Naive thymus-derived CD4-positive, alpha-beta T cell (primary cell): ENCODE measurements at places on chromosomes 5 and 9.

DNA sequence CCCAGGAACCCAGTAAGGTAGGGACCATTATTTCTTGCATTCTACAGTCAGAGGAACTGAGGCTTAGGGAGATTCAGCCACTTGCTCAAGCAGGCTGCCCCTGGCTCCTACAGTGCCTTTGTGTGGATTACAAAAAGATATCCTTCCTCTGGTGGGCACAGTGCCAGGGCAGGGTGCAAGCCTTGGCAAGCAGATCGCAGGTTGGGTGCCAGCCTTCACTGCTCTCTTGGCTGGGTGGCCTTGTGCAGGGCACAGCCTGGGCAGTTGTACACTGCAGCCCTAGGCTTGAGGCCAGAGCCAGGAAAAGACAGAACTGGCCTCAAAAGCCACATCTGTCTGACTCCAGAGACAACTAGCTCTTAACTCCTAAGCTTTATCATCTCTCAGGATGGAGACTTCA, 15.0 kb downstream of the DOCK2 start:
- DNase-seq, result no peak

- no peak for DNase-seq
These were observed 1280.2 kb upstream of the C9orf72 start for GRCh38 chr9:28853477-28853876.

- no peak for DNase-seq
These were observed 13.9 kb downstream of the IDNK start for GRCh38 chr9:83636813-83637212.

DNA sequence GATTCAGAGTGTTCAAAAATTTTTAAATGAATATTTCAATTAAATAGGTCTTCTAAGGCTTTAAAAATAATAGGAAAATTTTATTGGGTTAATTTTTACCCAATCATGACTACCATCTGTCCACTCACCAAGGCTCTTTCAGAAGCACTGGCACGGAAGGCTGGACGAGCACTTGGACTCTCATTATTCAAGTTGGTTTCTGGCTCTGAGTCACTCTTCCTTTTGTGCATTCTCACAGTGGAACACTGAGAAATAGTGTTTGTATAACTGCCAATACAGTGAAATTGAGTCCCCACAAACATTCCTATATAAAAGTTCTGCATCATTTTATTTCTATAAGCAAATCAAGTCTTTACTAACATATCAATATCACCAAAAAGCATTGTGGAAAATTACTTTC, 1149.0 kb downstream of the EFNA5 start:
- no peak for DNase-seq

GRCh38 chr9:16304301-16304700, 566.2 kb downstream of the BNC2 start:
- no peak for DNase-seq

- DNase-seq, result no peak
These were observed 131.3 kb downstream of the DOCK2 start for GRCh38 chr5:169768416-169768815.

DNA sequence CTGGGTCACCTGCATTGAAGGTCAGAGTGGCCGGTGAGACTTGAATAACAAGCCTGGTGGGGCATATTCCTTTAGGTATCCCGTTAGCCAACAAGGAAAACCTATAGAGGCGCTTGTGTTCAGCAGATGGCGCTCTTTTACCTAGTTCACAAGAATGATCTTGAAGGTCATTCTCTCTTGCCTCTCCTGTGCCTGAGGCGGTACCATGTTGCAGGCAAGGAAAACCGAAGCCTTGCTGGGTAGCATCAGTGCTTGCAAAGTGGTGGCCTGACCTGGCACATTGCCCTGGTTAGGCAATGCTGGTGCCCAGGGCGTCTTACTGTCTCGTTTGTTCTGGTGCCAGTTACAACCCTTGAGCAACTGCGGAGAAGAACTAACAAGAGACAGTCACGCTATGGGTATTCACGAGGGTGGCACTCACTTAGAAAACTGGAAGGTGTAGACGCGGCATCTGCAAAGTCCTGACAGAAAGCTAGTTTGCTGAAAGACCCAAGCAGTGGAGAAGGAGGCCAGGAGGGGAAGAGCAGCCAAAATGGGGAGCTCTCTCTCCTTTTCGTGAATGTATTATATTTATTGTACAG, 56.7 kb downstream of the AOPEP start:
- peak; percentile 24 for DNase-seq

GRCh38 chr9:17942498-17942897, 363.6 kb downstream of the SH3GL2 start:
- no peak for DNase-seq

DNA sequence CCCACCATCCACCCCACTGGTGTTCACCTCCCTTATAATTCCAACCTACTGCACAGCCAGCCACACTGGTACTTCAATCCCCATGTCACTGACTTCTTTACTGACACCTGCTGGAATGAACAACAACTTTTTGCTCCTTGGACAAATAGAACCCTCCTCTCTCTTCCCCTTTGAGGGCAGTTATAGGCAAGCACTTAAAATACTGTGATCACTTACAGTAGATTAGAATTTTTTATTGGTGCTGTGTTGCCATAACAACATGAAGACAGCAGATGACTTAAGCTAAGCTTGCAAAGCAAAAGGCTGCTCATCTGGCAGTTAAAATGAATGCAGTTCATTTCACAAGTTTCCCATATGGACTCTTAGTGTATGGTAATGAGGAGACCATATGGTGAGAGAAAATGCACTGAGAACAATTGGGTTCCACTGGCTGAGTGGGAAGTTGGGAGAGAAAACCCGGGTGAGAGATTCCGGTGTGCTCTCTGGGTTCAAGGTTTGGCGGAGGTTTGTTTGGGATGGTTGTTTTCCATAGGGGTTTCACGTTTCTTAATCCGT, 374.3 kb downstream of the EBF1 start:
- DNase-seq, result no peak

DNA sequence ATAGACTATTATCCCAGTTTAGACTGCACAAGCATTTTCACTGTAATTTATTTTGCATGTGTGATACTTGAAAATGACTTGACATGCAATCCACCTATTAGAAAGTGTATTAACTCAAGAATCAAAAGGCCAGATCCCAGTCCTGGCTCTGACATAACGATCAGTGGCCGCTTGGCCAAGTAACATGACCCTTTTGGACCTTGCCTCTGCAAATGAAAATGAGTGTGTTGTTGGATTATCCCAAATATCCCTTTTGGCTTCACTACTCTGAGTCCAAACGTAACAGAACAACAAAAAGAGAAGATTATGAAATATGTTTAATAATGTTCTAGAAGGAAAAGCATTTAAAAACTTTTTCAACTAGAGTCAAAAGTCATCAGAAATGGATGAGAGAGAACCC, 19.0 kb downstream of the DMGDH start:
- no peak for DNase-seq

DNA sequence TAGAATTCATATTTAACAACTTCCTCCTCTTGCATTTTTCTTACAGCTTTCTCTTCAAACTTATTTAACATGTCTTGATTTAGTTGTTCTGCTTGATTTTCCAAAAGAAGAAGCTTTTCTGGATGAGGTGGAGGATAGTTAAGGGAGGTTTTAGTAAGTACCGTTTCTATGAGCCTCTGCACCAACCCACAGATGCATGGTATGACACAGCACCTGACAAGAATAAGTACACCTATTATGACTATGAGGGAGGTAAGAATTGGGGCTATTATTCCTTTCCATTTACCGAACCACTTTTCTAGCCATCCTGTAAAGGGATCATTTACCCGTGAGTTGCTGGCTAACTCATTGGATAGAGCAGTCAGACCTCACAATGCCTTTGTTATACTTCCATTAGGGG, 2.5 kb upstream of the HMGCS1 start:
- DNase-seq, result no peak

GRCh38 chr5:109916481-109917153, 226.9 kb downstream of the MAN2A1 start:
- no peak for DNase-seq
